ENCODE measurements at places on chromosomes 11 and 22. TPM values are rescaled to one million over a fixed set of nuclear protein-coding genes. Genes with fewer than 3 reads are reported as not detected.

DDI1 gene
- not detected for total RNA-seq

GRCh38 chr11:46686886-46687795, 13.3 kb downstream of the ARHGAP1 start:
- no peak for DNase-seq

DNA sequence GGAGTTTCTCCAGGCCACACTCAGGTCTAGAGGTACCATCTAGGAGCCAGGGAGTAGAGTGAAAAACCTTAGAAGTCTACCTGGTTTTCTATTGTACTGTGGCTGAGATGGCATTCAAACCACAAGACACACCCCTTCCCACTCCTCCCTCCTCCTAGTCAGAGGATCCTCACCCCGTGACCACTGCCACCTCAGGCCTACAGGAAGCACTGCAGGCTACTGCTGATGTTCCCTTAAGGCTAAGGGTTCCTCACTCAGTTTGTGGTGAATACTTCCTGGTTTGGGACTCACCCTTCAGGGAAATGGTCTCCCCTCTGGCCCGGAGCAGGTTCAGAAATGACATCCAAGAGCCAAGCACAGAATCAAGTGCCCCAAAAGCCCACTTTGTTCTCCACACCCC, 1293.9 kb downstream of the JRKL start:
- DNase-seq = no peak

DNA sequence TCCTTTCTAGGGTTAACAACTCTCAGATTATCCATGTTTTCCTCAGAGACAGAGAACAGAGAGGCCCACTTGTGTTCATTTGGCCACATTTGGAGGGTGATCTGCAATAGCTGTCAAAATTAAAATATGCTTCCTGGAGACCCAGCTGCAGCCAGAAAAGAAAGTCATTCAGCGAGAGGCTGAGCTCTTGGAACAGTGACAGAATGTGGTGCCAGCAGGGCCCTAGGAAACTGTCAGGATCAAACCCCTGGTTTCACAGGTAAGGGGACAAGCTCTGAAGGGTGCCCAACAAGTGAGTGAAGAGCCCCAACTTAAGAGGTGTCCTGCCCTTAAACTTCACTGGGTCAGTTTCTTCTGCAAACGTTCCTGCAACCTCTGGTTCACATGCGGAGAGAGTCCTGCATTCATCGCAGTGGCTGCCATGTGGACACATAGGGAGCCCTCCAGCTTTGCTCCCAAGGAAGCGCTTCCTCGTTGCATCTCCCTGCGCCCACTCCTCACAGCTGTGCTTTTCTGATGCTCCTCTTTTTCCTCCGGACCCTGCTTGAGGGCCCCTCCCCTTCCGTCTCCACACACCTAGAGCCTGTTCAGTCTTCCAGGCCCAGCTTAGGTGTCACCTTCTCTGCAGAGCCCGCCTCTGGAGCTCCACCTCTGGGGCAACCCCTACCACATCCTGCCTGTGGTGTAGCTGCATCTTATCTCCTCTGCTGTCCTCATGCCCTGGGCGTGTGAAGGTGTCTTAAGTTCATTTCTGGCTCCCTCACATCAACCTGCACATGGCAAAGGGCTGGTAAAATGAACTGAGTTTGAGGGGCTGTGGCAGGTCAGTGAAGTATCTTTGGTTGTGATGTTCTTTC, 3.9 kb downstream of the UCP3 start:
- DNase-seq = no peak

MRGPRF gene
- 206 TPM for total RNA-seq

CADM1 gene
- 15.7 TPM for total RNA-seq

GRCh38 chr11:57248780-57249383, 11.8 kb upstream of the APLNR start:
- DNase-seq = no peak

- no peak for DNase-seq
These were observed 3.2 kb upstream of the KLHDC7B start for GRCh38 chr22:50542416-50542927.

RIBC2 gene
- not detected for total RNA-seq

DNA sequence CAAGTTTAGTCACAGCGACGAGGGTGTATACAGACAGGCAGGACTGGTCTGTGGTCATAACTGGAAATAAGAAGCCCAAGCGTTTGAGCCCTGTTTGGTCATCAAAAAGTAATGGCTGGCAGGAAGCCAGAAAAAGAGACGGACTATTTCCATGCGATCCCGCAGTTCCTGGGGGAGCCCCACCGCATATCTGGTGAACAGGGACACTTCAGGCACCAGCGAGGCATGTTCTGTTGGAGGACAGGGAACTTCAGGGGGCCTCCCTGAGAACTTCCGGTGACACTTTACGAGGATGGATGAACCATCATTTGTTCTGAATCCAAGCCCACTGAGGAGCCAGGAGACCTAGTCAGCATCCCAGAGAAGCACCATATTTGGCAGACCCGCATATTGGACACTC, 29.7 kb upstream of the TRIM29 start:
- DNase-seq = peak; percentile 66

- no peak for DNase-seq
These were observed 124.4 kb downstream of the CTTN start for GRCh38 chr11:70522593-70523311.

- DNase-seq = no peak
These were observed 72.1 kb upstream of the TENM4 start for GRCh38 chr11:79512706-79513469.

GRCh38 chr22:43236411-43237166, 49.7 kb upstream of the TTLL12 start:
- DNase-seq = no peak

TENM4 gene
- total RNA-seq = 9.1 TPM

SBF1 gene
- total RNA-seq = 104 TPM

HSPB2 gene
- 1.3 TPM for total RNA-seq

GRCh38 chr11:11618973-11619435, 2.8 kb downstream of the GALNT18 start:
- peak; percentile 68 for DNase-seq

GRCh38 chr11:28697920-28698827, 590.0 kb downstream of the METTL15 start:
- no peak for DNase-seq

CYB5R2 gene
- 2.7 TPM for total RNA-seq

DNA sequence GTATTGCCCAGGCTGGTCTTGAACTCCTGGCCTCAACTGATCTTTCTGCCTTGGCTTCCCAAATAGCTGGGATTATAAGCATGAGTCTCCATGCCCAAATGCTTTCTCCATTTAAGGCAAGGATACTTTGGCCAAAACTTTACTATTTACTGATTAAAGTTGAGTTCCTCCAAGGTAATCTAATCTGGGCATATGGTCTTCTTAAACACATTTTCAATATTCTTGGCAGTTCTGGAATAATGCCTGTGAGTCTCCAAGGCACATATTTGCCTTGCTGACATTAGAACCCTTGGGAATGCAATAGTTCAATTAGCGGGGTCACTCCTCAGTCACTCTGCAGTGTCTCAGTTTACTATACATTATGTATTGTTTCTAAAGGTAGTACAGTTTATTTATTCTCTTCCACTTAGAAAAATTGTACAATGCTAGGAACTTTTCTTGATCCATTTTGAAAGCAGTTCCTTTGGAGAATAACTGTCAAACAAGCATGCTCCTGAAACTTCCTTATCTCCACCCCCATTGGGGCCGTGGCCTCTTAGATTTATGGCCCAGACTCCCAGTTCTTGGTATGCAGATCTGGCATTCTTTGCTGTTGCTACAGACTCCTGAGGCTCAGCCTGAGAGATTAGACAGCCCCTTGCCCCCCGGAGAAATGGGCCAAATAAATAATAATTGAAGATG, 13.1 kb upstream of the RAB38 start:
- DNase-seq = no peak

DNA sequence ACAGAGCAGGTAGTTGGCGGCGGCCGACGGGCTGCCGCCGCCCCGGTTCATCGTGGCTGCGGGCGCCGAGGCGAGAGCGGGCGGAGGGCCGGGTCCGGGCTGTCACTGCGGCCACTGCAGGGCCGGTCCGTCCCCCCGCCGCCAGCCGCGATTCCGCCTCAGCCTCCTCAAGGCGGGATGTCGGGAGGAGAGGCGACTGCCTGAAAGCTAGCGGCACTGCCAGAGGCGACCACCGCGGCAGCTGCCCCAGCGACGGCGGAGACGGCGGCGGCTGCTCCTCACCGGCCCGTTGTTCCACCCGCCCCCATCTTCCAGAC, 234 bp downstream of the SESN3 start:
- DNase-seq = no peak

DNA sequence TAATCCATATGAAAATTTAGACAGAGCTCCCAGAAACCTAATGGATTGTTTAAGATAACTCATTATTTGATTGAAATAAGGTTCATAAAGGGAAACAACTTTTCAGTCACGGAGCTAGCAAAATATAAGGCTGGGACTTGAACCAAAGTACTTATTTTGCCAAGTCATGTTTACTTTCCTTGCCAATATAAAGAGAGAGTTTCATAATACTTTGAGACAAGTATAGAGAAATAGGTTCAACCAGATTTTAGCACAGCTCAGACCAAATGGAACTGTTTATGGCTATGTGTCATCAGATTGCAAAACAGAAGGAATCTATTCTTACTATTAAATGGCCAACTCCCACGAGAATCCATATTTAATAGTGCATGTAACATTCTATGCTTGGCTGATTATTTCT, 1517.5 kb upstream of the TENM4 start:
- DNase-seq = no peak

DNA sequence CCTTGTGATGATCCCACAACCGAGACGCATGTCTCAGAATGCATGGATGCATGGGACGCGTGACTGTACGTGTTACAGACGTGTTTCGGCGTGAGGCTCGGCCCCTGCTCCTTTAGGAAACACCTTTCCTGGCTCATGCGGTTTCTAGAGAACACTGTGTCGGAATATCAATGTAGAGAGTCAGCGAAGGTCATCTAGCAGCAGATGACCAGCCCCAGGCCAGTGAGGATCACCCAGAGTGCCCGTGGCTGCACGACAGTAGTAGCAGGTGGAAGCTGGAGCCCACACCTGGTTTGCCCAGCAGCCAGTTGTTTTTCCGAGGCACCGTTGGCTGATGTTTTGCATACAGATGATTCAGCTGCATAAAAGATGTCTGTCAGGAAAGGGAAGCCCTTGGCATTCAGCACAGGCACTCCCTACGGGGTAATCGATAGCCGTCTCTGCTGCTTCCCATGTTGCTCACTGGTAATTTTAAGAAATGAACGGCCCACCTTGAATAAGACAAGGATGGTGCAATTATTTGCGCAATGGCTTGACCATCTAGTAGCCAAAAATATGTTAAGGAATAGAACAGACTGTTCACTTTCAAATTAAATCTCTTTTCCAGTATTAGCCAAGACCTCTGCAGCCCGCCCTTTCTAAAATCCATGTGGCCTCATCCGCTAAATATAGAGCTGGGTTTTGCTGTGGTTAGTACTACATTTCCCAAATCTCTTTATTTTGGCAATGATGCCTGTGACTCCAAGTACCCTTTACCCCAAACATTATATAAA, 1.1 kb upstream of the CLTCL1 start:
- DNase-seq = peak; percentile 89

GRCh38 chr22:29782061-29782845, 15.1 kb downstream of the UQCR10 start:
- no peak for DNase-seq

PANX2 gene
- total RNA-seq = 0.42 TPM

GRCh38 chr11:92130421-92130831, 94.2 kb upstream of the FAT3 start:
- no peak for DNase-seq

BCO2 gene
- 4.1 TPM for total RNA-seq

DNA sequence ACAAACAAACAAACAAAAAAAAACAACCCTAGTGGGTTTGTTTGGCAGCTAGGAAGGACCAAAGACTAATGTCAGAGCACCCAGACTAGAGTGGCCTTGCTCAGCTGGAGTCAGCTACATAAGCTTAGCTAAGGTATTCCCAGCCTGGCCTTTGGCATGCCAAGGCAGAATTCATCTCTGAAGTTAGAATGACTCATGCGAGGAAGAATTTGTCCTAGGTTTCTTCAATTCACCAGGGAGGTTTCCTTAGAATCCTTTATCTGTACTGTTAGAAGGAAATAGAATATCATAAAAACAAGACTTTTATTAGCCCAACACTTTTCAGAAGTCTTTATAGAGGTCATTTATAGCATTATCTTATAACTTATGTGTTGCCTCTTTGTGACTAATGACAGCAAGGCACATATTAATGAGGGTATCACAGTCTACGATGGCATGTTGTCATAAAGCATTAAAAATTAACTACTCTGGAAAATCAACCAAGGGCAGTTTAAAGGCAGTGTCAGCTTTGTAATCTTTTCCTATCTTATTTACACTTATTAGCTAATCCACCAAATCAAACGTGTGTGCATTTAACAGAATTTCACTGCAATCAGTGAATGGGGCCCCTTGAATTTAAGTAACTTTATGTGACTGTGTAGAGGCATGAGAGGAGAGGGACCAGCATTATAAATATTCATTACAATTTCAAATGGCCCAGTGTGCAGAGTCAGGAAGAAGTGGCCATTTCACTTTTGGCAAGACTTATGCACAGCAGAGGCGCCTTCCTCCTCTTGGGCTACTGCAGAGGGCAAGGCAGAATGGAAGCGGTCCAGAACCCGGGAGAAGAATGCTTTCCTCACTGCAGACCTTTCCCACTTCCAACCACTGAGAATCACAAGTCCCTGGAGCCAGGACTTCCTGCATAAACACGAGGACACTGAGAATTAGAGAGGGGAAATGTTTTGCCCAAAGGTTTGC, 36.3 kb downstream of the SLC5A1 start:
- DNase-seq = peak; percentile 66
